GM23248 (cell line): ENCODE measurements at places on chromosomes 4 and X. TPM values are rescaled to one million over a fixed set of nuclear protein-coding genes. Genes with fewer than 3 reads are reported as not detected.

DNA sequence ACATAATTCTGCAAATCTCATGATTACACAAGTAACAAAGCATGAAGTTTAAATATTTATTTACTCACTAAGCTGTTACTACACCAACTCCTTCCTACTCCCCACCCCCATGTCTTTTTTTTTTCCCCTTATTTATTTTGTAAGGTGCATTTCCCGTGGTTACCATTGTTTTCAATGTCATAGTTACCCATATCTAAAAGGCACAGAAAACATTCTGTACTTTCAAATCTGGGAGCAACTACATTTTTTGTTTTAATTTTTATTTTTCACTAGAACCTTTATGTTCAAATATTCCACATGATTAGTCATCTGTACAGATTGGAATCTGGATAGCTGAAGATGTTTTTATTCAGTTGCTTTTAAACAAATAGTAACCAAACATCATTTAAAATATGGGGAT is 62.8 kb downstream of the PPP3CA start:
- DNase-seq, result peak; percentile 49

DNA sequence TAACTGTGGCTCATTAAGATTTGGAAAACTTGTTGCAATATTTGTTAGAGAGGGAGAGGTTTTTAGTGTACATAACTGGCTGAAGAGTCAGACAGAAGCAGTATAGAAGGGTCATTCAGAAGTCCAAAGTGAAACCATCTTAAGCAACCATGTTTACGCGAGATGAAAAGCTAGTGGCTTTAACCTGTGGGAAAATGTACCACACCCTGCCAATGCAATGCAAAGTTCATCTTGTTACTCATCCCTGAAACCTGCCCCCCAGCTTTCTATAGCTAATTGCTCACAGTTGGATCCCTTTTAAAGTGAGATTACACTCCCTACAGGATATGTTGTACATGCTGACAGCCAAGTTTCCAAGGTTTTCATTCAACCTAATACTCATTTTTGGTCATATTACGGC is 96.7 kb upstream of the RAPGEF2 start:
- DNase-seq, result peak; percentile 55

The FOXR2 gene
- not detected in 2 replicates for total RNA-seq

GRCh38 chr4:122688529-122689140 is 43.9 kb upstream of the BBS12 start:
- peak; percentile 20 for DNase-seq

The HSFX2 gene
- total RNA-seq, result 0.43 TPM in 1 of 2 replicates, not detected in the other

DNA sequence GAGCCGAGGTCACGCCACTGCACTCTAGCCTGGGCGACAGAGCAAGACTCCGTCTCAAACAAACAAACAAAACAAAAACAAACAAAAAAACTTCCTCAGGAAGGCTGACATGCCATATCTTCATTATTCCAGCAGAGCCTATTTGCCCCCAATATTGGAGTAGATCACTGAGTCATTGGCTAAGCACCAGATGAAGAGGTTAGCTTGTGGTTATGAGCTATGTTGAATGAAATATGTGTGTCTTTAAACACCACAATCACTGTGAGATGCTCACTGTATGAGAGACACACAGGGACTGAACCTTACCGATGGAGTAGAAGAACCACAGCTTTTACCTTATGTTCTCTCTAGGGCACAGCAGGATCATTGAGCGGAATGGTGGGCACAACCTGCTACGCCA is 122.1 kb upstream of the EOLA2 start:
- DNase-seq, result peak; percentile 54

- DNase-seq, result no peak
These were observed 256.5 kb upstream of the FAT1 start for GRCh38 chr4:186979961-186980745.

The PCSK1N gene
- 0.89 and 3.1 TPM in 2 replicates for total RNA-seq

DNA sequence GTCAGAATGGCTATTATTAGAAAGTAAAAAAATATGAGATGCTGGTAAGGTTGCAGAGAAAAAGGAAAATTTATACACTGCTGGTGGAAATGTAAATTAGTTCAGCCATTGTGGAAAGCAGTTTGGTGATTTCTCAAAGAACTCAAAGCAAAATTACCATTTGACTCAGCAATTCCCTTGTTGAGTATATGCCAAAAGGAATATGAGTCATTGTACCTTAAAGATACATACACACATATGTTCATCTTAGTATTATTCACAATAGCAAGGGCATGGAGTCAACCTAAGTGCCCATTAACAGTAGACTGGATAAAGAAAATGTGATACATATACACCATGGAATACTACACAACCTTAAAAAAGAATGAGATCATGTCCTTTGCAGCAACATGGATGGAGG is 148.2 kb downstream of the COMMD8 start:
- DNase-seq, result peak; percentile 22

DNA sequence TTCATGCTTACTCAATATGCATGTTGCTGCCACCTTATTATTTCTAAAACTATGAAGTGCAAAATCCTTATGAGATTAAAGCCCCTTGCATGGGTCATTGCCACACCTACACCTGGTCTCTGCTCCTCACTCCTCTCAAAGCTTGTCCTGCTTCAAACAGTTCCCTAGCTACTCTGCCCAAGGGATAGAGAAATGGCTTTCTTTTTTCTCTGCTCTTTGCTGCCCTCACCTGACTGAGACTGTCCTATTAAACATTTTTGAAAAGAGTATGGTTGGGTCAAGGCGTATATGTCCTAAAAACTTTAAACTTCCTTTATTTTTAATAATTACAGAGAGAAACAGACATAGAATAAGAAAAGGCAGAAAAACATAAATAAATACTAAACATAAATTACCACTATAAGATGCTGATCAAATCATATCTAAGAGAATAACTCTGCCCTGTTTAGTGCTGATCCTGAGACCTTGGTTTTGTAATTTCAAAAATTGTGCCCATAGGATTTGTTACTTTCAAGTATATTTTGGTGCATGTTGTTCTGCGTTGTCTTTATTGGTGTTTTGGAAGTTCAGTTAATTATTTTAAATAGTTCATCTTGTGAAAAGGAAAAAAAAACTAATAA is 704.9 kb upstream of the PABPC4L start:
- DNase-seq, result no peak

The PNPLA4 gene
- total RNA-seq, result 3.0 and 10.7 TPM in 2 replicates

- DNase-seq, result peak; percentile 83
These were observed 48.9 kb downstream of the MND1 start for GRCh38 chr4:153393397-153393796.

DNA sequence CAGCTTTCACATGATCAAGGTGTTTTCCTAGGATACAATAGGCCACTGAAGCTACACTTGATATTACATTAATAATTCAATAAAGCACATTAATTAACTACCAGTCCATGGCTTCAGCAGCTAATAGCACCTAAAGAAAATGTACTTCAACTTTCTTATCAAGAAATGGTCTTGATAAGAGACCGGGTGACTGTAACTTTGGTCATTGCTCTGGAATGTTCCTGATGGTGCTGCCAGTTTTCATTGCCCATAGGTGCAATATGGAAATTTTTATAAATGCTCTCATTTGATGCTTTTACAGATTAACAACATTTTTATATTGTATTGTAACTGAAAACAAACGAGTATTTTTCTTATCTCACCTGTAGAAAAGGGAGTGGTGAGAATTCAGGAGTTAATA is 165.4 kb downstream of the SHROOM3 start:
- no peak for DNase-seq

DNA sequence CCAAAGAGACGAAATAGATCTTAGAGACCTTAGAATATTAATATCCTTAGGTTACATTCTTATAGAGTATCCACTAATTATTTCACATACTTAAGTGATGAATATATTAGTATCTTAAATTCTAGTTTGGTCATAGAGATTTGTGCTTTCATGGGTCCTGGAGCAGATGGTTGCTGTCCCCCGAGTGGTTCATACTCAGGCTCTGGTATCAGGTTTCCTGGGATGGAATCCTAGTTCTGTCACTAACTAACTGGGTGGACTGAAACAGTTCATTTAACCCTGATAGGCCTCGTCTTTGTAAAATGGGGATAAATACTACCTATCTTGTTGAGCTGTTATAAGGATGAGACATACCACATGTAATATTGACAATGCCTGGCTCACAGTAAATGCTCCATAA is 264.6 kb downstream of the TENM3 start:
- DNase-seq, result no peak

GRCh38 chrX:68932611-68933010 is 103.8 kb downstream of the EFNB1 start:
- no peak for DNase-seq

DNA sequence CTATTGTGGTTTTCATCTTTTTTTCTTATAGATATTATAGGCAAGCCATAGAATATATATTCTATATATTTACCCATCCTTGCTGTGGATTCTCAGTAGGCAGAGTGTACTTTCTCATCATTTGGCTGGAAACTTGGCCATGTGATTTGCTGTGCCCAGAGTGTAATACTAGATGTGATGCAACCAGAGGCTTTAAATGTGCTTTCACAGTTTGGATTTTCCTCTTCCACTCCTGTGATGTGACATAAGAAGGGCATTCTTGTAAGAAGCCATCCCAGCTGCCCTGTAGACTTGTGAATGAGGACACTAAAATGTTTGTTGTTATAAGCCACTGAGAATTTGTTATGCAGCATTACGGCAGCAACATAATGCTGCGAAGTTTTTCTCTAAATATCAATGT is 10.4 kb upstream of the HPGDS start:
- DNase-seq, result peak; percentile 3

DNA sequence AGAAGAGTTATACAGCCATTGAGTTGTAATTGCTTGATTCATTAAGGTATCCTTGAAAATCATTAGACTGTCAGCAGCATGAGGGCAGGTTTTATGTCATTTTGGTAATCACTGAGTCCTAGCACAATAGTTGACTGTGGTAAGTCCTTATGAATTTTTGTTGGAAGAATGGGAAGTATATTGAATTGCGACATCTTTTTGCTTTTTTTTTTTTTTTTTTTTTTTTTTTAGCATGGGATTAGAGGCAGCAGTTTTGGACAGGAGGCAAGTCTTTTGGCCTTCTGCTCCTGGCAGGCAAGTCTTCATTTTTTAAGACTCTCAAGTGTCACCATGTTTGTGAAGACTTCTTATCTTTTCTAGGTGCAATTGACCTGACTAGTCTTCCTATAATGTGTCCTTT is 29.7 kb downstream of the PRRG1 start:
- DNase-seq, result no peak

GRCh38 chr4:184534511-184535391 is 60.4 kb upstream of the IRF2 start:
- peak; percentile 86 for DNase-seq
